ENCODE measurements at places on chromosomes 11 and 22.
A peak's percentile ranks its signal among the peaks of the same experiment; 100 is the strongest.

DNA sequence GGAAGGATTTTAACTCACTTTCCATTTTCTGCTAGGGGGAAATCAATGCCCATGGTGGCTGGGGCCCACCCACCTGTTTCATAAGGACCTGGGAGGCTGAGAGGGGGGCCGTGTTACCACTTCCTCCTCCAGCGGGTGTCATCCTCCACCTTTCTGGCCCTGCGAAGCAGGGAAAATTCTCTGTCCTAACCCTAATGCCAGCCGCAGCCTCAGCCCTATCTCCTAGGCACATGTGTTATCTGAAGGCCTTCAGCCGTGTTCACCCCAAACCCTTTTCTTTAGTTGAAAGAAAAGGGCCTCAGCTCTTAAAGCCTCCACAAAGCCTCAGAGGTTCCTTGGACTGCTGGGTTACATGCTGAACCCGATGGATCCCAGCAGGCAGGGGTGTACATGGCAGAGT, 55.4 kb upstream of the NECTIN1 start:
- no peak for DNase-seq

DNA sequence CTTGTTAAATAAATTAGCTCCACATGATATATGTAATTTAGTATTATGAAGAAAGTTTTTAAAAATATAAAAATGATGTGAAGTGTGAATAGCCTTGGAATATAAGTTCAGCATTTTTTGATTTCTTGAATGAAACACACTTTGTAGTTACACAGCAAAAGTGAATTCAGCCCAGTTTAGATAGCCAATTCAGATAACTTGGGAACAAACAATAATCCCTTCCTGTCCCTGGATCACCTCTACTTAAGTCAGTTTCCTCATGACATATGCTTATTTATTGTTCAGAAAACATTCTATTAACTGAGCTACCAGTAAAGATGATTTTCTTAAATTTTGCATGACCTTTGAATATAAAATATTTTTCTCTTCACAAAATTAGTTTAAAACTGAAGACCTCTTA, 107.4 kb downstream of the PGR start:
- DNase-seq: no peak

- no peak for DNase-seq
Observed at GRCh38 chr11:70627219-70627618, 228.9 kb downstream of the CTTN start.

DNA sequence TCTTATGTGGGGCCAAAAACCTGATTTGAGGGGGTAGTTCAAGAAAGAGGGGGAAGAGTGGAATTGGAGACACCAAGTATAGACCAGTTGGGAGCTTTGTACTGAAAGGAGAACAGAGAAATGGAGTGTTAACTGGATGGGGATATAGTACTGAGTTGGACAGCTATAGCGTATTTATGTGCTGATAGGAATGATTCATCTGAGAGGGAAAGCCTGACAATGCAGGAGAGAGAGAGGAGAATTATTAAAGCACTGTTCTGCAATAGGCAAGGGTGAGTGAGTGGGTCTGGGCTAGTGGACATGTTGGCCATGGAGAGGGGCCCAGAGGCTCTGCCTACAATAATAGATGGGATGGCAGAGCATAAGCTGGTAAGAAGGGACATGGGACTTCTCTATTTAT, 52.9 kb upstream of the PITPNB start:
- DNase-seq: no peak

DNA sequence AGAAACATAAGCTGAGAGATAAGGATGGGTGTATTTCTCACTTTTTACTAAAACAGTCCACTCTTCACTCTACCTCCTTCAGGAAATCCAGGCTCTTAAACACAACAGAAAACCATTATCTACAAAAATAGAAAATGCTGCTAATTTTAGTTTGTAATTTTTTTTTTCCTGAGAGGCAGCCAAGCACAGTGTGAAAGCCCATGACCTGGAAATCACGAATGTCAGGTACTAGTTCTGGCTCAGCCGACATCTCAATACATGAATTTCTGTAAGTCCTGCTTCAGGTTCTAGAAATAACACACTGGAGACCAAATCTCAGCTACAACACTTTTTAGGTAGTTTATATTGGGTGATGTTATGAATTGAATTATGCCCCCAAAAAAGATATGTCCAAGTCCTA, 308.9 kb downstream of the KCNA4 start:
- DNase-seq: no peak

GRCh38 chr11:7486781-7487140, 1.5 kb downstream of the OLFML1 start:
- DNase-seq: no peak

DNA sequence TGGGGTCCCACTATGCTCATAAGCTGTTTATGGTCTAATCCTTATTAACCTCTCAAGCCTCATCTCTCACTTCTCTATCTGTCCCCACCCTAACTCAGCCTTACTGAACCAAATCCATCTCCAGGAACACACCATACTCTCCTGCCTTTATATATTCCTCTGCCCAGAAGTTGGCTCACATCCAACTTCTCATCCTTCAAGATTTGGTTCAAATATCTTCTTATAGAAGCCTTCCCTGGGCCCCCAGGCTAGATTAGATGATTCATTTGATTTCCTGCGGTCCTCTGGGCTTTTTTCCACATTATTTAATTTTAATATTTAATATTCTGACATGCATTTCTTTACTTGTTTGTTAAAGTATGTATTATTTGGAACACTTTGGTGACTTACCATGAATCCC, 23.2 kb downstream of the MEI1 start:
- no peak for DNase-seq

- no peak for DNase-seq
Observed at GRCh38 chr11:62069986-62070919, 53.6 kb upstream of the INCENP start.

DNA sequence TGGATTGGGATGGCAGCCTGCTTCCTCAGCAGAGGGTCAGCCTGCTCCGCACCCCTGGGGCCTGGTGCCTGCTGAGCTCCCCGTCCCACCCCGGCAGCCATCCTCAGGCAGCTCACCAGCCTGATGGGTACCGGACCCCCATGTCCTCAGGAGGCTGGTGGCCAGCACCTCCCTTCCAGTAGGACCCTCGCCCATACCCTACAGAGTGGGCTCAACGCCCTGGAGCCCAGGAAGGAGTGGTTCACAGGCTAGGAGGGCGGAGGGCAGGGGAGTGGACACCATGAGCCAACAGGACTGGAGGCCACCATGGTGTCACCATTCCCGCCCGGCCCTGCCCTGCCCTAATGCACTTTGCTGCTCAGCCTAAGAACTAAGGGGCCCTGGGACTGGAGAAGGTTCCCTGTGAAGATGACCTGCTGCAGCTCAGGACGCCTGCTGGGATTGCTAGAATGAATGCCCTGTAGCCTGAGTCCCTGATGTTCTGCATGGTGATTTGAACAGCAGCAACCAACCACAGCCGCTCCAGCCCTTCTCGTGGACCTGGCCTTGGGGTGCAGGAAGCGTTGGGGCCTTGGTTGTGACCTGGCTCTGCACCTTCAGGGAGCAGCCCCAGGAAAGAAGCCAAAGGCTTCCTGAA, 1080.8 kb downstream of the BRD1 start:
- DNase-seq: no peak

DNA sequence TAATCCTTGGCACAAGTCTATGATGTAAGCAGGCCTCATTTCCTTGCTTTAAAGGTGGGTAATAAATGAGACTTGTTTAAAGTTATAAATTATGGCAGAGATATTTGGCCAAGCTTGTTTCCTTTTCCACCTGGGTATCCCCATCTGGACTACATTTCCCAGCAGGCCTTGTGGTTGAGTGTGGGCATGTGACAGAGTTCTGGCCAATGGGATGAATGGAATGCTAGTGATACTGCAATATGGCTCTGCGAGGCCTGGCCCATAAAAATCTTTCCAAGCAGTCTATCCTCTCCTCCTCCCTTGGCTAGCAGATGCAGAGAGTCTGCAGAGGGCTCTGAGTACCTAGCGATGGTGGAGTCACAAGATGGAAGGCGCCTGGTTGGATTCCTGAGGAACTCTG, 102.5 kb downstream of the TIMP3 start:
- no peak for DNase-seq

DNA sequence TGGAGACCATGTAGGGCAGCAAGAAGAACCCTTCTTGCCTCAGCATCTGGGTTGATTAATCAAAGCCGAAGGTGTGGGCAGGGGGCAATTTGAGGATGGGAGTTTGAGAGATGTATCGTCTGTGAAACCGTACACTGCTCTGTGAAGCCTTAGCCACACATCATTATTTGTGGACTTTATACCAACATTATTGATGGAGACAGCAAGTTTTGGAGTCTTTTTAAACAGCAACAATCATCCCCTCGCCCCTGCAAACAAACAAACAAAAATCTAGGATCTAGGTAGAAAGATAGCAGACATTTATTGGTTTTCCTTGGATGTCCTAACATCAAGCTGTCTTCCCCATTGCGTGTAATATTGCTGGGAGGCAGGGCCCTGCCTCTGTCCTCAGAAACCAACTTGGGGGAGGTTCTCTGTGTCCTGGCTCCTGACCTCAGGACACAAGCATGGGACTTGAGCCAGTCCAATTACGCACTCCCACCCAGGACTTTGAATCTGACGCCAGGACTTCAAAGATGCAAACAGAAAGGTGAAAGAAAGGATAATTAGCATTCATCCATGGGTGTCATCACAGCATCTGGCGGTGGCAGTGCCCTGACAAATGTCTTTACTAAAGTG, 61.6 kb upstream of the PLET1 start:
- no peak for DNase-seq

DNA sequence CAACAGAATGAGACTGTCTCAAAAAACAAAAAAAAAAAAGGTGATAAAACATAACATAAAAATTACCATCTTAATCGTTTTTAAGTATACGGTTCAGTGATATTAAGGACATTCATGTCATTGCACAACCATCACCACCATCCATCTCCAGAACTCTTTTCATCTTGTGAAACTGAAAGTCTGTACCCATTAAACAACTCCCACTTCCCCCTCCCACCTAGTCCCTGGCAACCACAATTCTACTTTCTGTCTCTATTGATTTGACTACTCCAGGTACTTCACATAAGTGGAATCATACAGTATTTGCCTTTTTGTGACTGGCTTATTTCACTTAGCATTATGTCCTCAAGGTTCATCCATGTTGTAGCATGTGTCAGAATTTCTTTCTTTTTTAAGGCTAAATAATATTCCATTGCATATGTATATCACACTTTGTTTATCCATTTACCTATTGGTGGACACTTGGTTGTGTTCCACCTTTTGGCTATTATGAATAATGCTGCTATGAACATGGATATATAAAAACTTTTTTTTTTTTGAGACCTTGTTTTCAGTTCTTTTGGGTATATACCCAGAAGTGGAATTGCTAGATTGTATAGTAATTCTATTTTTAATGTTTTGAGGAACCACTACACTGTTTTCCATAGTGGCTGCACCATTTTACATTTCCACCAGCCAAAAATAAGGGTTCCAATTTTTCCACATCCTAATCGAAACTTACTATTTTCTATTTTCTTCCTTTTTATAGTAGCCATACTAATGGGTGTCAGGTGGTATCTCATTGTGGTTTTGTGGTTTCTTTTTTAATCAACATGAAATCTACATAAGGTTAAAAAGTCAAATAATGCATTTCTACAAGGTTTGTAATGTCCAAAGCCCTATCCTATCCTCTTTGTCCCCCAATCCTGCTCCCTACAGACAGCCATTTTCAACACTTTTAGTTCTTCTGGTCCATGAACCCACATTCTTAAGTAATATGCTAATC, 23.4 kb upstream of the PIK3C2A start:
- DNase-seq: peak; percentile 5

DNA sequence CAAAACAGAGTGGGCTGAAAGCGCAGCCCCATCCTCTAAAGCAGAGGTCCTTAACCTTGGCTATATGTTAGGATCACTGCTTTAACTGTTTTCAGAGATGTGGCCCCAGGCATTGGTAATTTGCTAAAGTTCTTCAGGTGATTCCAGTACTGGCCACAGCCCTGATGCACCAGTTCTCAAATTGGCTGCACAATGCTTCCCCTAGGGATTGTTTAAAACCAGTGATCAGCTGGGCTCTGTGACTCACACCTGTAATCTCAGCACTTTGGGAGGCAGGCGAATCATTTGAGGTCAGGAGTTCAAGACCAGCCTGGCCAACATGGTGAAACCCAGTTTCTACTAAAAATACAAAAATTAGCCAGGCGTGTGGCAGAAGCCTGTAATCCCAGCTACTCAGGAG, 8.4 kb upstream of the IRAG1 start:
- no peak for DNase-seq

GRCh38 chr11:83695046-83695445, 408.9 kb upstream of the CCDC90B start:
- DNase-seq: no peak

- DNase-seq: no peak
Observed at GRCh38 chr22:23397613-23398567, 182.2 kb downstream of the IGLL1 start.

DNA sequence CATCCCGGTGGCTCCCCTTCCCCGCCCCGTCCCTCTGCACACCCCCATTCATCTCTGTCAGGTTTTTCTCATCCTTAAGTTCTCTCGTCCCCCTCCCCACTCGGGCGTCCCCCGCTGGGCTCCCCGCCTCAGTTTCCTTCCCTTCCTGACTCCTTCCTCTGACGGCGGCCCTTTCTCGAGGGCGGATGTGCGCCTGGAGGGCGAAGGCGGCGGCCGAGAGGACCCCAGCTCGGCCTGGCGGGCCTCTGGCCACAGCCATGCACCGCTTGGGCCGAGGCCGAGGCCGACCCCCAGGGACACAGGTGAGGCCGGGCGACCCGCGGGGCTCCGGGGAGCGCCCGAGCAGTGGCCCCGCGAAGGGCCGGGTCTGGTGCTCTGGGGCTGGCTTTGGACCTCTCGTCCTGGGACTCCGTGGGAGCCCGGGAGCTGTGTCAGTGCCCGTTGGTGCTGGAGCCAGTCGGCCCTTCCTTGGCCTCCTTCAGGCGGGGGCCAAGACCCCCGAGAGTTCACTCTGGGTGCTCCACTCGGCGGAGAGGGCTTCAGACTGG, 2.9 kb downstream of the PHLDB1 start:
- no peak for DNase-seq

DNA sequence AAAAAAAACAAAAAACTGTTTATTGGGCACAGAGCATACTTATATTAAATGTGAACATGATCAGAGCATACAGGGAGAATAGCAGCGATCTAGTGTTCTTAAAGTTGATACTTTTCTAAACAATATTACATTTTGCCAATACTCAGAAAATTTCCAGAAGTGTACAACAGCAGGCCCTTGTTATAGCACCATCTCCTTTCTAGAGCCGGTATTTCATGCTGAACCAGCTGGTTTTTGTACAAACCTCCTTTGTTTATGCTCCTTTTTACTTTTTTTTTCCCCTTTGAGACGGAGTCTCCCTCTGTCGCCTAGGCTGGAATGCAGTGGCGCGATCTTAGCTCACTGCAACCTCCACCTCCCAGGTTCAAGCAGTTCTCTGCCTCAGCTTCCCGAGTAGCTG, 90.7 kb downstream of the PPP6R3 start:
- DNase-seq: no peak

Measured in activated CD4-positive, alpha-beta T cell treated with anti-CD3 and anti-CD28 coated beads, Interleukin-2, amount 50 U/mL, for 4 hours (primary cell).